Stimulated activated CD8-positive, alpha-beta memory T cell treated with anti-CD3 and anti-CD28 coated beads, Interleukin-2, amount 100 ng/mL, for 1 hour (primary cell): ENCODE measurements at places on chromosomes 5 and 9.

DNA sequence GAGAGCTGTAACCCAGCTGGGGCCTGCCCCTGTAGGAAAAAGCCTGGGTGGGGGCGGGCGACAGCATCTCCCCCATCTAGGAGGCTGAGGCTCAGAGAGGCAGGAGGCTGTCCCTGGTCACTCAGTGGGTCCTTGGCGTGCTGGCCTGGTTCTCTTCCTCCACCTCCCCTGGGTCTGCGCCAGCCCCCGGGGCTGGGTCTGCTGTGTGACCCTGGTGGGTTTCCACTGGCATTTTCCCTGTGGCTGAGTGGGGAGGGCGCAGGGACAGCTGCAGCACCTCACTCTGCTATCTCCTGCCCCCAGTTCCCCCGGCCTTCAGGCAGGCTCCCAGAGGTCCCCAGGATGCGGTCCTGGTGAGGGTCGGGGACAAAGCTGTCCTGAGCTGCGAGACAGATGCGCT, 59.5 kb upstream of the ASS1 start:
- no peak for DNase-seq

DNA sequence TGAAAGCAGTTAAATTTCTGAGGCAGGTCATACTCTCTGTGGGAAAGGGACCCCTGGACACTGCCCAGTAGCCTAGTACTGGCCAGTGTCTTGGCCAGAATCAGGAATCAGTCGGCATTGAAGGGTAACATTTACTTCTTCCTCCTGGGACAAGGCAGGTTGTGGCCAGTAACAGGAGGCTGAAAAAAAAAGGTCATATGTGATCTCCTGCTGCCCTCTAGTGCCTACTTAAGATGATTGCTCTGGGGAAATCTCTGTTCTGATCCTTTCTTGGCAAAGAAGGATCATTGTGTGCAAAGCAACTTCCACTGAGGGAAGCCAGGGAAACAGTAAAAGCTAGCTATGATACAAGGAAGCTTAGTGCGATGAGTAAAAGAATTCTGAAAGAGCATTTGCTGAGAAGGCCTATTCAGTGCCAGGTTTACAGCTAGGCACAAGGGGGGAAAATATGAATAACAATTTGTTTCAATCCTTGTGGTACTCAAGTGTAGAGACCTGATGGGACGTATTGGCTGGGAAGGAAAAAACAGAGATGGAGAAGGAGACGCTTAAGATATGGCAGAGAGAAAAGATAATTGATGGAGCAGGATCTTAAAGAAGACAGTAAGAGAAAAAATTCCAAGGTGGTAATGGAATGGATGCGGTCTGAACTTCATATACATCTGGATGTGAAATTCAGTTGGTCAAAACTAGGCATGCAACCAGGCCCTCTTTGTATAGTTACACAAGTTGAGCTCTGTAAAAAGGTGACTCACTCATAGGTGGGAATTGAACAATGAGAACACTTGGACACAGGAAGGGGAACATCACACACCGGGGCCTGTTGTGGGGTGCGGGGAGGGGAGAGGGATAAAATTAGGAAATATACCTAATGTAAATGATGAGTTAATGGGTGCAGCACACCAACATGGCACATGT, 25.8 kb upstream of the TRIM32 start:
- DNase-seq: no peak

DNA sequence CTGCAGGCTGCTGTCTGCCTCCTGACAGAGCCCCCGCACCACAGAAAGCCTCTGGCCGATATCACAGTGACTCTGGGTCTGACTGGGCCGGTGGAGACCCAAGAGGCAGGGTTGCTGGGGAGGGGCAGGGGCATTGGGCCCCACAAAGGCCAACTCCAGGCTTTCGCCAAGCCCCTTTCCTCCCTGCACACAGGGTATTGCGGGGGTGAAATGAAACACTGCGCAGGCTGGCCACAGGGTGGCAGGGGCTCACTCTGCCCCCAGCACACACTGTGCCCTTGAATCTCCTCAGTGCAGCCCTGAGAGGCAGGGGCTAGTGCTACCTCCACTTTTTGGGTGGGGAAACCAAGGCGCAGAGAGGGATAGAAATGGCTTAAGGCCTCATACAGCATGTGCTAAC, 44.6 kb downstream of the BARX1 start:
- no peak for DNase-seq

DNA sequence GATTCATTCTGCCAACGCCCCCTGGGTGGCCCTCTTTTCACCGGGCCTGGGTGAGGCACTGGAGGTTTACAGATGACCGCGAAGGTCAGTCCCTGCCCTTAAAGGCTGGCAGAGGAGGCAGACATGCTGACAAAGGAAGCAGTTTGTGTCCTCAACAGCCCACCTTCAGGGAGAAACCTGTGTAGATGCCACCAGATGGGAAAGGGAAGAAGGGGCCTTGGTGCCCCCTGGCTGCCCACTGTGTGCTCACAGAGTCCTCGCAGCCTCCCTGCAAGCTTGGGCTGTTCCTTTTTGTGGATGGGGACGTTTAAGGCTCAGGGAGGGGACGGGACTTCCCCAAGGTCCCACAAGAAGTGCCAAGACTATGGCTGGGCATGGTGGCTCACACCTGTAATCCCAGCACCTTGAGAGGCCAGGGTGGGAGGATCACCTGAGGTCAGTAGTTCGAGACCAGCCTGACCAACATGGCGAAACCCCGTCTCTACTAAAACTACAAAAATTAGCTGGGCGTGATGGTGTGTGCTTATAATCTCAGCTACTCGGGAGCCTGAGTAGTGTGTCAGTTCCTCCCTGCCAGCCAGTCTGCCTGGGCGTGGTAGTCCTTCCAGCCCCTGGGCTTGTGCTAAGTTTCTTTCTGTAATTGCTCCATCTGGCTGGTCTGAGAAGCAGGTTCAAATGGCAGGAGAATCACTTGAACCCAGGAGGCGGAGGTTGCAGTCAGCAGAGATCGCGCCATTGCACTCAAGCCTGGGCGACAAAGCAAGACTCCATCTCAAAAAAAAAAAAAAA, 36.2 kb downstream of the NEK6 start:
- DNase-seq: no peak

DNA sequence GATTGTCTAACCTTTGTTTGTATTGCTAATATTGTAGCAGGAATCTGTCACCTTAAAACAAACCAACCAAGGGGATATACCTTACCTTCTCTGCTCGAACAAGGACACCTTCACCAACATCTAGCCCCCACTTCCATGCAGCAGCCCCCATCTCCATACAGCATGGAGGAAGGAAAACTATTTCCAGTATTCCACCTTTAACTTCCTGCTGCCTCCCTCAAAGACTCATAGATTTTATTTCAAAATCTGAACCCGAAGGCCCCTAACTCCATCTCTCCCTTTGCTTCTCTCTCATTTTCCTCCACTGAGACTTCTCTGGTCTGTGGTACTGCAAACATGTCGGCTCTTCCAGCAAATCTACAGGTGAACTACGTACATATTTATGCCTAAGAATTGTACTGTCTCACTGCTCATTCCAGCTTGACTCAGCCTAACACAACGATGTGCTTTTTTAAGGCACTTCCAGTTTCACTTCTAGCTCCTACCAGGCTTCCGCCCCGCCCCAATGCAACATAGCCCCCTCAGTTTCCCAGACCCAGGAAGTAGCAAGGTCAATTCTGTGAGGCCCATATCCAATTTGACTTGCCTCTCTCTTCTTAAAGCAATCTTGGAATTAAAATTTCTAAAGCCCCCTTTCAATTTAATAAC, 70.7 kb upstream of the RNF38 start:
- DNase-seq: peak; percentile 33

DNA sequence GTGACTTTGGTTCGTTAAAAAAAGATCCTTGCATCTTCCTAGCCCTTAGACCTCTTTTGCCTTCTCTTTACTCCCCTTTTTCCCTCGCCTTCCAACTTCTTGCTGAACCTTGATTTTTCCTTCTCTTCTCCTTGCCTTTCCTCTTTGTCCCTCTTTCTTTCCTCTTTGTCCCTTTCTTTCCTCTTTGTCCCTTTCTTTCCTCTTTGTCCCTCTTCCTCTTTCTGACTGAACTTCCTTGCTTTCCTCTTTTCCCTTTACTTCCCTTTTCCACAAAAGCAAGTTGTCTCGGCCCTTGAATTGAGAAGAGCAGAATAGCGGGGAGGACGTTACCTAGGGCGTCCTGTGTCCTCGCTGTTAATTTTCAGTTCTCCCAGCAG, 1.4 kb upstream of the MLLT3 start:
- DNase-seq: no peak

DNA sequence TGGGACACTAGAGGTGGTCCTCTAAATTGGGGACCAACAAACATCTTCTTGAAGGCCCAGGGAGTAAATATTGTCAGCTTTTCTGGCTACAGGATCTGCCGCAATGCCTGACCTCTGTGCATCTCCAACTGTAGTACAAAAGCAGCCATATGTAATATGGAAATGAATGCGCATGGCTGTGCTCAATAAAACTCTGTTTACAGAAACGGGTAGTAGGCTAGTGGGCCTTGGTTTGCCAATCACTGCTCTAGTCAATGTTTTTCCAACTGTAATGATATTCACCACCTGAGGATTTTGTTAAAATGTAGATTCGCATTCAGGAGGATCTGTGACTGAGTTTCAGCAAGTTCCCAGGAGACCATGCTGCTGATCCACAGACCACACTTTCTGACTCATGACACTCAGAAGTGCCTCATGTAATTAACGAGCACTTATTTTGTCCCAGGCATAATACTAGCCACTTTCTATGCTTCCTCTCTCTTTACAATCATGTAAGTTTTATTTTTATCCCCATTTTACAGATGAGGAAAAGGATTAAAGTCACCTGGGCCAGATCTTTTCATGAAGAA, 96.9 kb downstream of the MED27 start:
- no peak for DNase-seq

DNA sequence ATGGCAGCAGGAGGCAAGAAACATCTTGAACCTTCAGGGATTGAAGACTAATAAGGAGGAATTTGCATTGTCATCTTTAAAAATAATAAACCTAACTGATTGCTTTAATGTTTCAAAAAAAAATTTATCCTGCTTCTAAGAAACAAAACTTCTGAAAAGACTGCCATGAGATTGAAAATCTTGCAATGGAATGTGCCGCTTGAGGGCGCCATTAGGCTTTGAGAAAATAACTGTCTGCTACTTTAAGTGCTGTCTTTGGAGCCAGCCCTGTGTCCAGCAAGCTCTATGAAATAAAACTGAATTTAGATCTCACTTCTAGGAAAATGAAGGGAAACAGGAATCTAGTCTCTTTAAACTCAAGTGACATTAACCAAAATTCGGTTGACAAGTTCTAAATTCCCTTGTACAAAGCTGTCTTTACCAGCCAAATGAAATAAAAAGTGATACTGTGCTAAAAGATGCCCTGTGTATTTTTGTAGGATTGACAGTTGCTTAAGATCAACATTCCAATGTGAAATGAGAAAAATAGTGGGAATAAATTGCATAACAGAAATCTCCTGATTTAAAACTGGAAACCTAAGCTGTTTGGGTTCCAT, 79.4 kb downstream of the ESM1 start:
- no peak for DNase-seq

GRCh38 chr5:112533362-112533761, 114.3 kb upstream of the EPB41L4A start:
- no peak for DNase-seq

DNA sequence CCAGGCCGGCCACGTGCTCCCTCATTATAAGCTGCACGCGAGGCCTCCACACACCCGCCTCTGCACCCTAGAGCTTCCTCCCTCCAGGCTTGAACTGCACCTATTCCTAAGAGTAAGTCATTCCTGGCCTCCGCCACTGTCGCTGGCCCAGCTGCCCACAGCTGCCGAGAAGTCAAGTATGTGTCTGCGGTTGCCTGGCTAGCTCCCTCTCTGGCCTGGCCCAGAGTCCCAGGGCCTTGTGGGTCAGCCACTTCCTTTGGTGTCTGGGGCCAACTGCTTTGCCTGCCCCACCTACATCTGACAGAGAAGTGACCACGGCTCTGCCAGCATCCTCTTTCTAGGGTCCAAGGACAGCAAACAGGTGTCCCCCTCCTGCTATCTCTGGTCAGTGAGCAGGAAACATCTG, 18.3 kb downstream of the ABO start:
- DNase-seq: no peak

DNA sequence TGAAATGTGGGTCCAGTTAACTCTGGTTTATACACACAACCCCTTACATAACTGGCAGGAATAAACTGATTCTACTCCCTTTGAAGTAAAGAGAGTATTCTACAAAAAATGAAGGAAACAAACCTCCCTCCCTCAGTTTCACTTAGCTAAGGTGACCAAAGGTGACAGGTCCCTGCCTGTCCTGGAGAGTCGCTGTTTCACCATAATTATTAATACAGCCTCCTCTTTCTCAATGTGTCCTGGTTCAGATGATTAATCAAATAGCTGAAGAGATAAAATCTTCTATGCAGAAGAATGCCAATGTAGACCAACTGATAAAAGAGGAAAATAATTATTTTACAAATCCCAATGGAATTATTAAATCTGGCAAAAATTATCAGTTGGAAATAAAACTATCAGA, 163.7 kb upstream of the GNA14 start:
- DNase-seq: no peak

DNA sequence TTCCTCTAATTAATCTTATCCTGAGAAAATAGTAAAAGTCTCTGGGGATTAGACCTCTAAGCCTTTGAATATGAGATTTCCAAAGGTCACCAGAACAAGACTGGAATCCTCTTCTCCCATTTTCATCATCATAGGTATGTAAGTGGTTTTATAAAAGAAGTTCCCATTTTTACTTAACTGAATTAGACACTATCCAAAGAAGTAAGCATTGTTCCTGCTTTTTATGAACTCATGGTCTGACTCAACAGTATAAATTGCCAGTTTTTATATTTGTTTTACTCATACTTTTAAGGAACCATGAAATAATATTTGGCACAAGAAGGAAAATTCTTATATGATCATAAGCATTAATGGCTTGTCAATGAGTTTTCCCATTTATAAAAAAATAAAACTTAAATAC, 167.1 kb upstream of the ADRA1B start:
- DNase-seq: no peak

GRCh38 chr5:8184455-8185063, 315.6 kb downstream of the MTRR start:
- no peak for DNase-seq

GRCh38 chr9:96206156-96206751, 95.7 kb downstream of the HSD17B3 start:
- no peak for DNase-seq

DNA sequence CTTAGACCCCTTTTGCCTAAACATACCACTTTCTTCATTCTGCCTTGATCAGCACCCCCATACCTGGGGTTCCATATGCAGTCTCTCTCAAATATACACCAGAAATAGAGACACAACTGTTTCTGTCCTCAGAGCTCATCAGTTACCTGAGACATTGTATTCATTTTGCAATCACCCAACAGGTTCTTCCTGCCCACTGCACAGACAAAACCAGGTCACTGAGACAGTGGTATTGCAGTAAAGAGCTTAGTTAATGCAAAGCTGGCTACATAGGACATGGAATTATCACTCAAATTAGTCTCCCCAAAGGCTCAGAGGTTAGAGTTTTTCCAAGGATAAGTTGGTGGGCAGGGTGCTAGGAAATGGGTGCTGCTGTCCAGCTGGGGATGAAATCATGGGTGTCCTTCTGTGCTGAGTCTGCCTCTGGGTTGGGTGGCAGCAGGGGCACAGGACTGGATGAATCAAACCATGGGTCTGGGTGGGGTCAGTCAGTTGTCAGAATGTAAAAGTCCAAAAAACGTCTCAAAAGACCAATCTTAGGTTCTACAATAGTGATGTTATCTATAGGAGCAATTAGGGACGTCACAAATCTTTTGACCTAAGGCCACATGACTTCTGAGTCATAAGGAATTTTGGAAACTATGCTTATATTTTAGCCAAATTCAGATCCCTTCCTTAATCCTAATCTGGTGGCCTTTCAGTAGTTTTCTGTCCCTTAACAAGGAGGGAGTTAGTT, 41.0 kb downstream of the KCNV2 start:
- no peak for DNase-seq
